Breast epithelium (tissue), 4 donors: ENCODE measurements at places on chromosomes 5 and 9.

DNA sequence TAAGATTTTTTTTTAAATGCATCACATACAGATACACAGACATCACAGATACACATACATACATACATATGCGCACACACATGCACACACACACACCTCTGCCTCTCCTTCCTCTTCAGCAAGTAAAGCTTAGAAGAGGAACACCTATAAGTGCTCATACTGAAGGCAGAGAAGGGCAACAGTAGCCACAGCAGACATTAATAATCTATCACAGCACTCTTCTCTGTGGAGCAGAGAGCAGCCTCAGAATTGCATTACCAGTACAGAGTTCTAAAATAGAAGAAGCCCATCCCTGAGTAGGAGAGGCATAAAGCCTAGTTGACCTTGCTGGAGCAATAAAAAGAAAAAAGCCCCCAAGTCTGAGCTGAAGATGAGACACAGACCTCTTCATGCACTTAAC, 110.6 kb downstream of the MLLT3 start:
- no peak for DNase-seq

DNA sequence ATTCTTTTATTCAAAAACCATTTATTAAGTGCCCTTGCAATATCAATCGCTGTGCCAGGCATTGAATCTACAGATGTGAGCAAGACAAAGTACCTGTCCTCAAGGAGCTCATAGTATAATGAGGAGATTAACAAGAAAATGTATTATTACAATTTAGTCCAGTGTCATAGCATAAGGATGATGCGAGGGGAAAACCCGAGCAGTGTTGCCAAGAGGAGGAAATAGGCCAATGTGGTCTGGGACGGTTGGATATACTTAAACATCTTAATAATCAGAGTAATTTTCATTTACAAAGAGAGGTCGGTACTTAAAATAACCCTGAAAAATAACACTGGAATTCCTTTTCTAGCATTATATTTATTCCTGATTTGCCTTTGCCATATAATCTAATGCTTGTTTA, 18.5 kb downstream of the CD274 start:
- no peak for DNase-seq

- no peak for DNase-seq
Measured at GRCh38 chr5:102867992-102868662, 113.0 kb downstream of the PAM start.

- no peak for DNase-seq
Measured at GRCh38 chr5:61371474-61371873, 39.4 kb downstream of the ZSWIM6 start.

DNA sequence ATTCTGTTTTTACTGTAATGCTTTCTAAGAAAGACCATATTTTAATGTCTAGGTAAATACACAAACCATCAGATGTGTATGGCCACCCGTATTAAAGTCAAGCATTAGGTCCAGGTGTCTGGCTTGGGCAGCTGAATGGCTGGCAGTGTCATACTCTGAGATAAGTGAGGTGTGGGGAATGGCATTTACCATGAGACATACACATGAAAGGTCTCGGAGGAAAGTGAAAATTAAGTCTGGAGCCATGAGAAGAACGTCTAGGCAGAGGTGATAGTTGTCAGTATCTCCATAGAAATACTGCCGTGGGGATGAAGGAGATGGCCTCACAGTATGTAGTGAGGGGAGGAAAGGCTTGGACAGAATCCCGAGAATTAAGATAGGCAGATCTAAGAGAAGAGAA, 164.3 kb downstream of the TLE4 start:
- DNase-seq, result no peak
